Stimulated activated naive CD4-positive, alpha-beta T cell (primary cell): ENCODE measurements at places on chromosomes 13 and 19.

GRCh38 chr13:102817907-102818306 is 19.0 kb downstream of the BIVM start:
- no peak for DNase-seq

DNA sequence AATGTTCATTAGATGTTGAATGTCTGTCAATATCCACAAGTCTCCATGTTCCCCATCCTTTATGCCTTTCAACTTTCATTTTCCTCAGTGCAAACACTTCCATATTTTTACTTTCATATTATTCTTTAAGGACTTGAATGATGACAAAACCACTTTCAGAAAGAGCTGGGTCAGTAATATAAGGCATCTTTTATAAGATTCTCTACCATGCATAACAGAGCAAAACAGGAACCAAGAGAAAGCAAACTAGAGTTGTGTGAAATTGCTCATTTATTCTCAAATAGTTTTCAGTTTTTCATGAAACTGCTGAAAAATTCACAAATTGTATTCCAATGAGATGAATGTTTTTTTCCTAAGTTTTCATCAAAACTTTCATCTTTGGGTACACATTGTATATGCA is 1247.6 kb downstream of the PCDH17 start:
- DNase-seq = no peak

- DNase-seq = no peak
These were observed 159.5 kb upstream of the STARD13 start for GRCh38 chr13:33445024-33445423.

DNA sequence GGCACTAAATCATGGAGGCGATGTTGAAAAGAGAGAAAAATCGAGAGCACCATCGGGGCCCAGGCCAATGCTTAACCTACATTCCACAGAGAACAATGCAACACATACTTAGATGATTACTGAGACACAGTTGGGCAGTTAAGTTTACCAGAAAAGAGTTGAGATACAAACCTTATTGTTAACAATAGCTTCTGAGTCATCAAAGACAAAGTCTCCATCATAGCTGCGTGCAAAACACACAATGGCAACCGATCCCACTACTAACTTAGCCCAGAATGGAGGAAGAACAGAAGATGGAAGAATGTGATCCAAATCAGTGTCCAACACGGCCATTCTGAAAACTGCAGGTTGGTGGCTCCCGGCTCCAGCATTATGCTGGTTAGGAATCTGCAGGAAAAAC is 6.2 kb downstream of the TMTC4 start:
- no peak for DNase-seq

DNA sequence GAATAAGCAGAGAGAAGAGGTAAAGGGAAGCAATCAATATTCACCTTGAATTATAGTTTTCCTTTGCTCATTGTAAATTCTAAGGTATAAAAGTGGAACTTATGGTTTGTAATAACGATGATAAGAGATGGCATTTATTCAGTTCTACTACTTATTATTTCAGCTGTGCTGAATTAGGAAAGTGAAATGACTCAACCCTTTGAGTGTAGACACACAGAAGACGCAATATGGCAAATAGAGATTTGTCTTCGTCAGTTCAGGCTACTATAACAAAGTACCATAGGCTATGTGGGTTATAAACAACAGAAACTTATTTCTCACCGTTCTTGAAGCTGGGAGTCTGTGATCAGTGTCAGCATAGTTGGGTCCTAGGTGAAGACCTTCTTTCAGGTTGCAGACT is 713.0 kb upstream of the PCDH9 start:
- no peak for DNase-seq
